ENCODE measurements at places on chromosomes 5 and 9.

GRCh38 chr9:78470741-78471140 lies 173.8 kb downstream of the PSAT1 start:
- DNase-seq = no peak

- no peak for DNase-seq
These were observed 67.7 kb downstream of the C9orf152 start for GRCh38 chr9:110140276-110140675.

GRCh38 chr5:80793354-80793753 lies 138.6 kb upstream of the DHFR start:
- DNase-seq = no peak

GRCh38 chr5:3599226-3600105 lies 3.8 kb downstream of the IRX1 start:
- DNase-seq = no peak

- DNase-seq = no peak
These were observed 15.7 kb downstream of the IRGM start for GRCh38 chr5:150862070-150862469.

DNA sequence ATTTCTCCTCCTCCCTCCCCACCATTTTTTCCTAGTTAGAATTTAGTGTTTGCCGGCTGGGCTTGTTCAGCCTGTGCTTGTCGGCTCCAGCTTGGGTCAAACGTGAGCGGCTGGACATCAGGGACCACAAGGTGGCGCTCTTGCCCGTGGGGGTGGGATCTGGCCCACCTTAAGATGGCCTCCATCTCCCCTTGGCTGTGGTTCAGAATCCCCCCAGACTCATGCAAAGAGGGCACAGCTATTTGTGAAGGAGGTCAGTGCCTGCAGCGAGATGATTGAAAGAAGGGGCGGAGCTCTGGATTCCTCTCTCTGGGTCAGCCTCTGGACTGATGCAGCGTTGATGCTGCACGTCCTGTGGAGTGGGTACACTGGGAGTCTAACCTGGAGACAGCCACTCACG lies 283.3 kb upstream of the TUT7 start:
- no peak for DNase-seq

DNA sequence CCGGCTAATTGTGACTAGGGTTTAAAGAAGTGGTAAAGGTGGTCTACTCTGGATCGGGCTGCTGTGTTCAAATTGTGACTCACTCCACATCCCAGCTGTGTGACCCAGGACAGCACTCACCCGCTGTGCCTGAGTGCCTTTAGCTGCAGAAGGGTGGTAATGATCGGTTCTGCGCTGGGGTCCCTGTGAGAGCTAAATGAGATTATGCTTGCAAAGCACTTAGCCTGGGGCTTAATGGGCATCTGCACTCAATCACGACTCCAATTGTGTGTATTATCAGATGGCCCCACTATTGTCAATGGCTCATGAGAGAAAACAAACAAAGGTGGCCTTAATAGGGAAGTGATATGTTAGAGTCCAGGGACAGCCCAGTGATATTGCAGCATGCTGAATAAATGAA lies 25.1 kb upstream of the TBC1D2 start:
- no peak for DNase-seq

GRCh38 chr9:22508790-22509189 lies 62.2 kb downstream of the DMRTA1 start:
- DNase-seq = no peak

- DNase-seq = no peak
These were observed 2118.9 kb downstream of the MAT2B start for GRCh38 chr5:165624166-165624946.

GRCh38 chr5:172940268-172941066 lies 18.8 kb upstream of the RPL26L1 start:
- DNase-seq = no peak

GRCh38 chr5:59326596-59326995 lies 566.9 kb downstream of the PDE4D start:
- no peak for DNase-seq

GRCh38 chr9:2086971-2087370 lies 71.8 kb downstream of the SMARCA2 start:
- no peak for DNase-seq

GRCh38 chr9:37486616-37487548 lies 1.1 kb downstream of the POLR1E start:
- no peak for DNase-seq

GRCh38 chr9:13991395-13991794 lies 322.5 kb downstream of the NFIB start:
- no peak for DNase-seq

- DNase-seq = no peak
These were observed 792.4 kb upstream of the C9orf72 start for GRCh38 chr9:28365728-28366127.

GRCh38 chr5:118687661-118688621 lies 300.4 kb downstream of the DTWD2 start:
- no peak for DNase-seq

DNA sequence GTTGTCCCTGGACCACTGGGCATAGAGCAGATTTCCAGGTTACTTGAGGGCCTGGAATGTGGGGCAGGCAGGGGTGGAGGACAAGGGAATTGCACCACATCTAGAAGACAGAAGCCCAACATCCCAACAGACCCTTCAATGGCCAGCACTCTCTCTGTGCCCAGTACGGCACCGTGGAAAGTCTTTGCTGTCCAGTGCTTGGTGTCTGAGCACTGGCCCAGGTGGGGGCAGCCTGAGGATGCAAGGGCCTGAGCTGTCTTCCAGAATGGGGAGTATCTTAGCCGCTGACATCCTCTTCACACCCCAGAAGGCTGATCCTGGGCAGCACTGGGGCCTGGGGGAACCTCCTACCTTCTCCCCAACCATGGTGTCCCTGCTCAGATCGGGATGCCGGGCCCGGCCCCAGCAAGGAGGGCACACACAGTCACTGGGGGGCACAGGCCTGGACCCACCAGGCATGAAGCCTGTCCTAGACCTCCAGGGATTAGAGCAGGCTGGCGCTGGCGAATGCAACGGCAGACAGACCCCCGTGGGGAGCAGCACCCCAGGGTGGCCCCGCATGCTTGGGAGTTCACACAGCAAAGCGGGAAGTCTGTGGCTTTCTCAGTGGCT lies 40.6 kb upstream of the OLFM1 start:
- DNase-seq = no peak

DNA sequence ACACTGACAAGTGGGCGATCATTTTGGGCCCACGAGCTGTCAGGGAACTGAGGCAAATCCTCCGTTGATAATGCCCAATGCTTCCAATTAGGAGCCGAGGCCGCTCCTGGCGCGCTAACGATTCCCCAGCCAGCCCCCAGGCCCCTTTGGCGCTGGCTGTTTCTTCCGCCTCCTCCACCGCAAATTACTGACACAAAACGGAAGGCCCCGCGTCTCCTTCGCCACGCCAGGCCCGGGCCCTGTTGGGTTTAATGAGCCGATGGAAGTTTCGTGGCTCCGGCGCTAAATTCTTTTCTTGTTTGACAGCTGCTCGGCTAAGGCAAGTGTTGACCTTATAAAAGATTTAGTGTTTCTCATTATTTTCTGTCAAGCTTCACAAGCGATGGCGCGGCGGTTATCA lies 25.7 kb upstream of the BARHL1 start:
- no peak for DNase-seq

All from effector memory CD8-positive, alpha-beta T cell (primary cell).